ENCODE measurements at places on chromosomes 3 and 15. TPM values are rescaled to one million over a fixed set of nuclear protein-coding genes. Genes with fewer than 3 reads are reported as not detected.

MRAS gene
- not detected for total RNA-seq

RBP2 gene
- total RNA-seq, result not detected

PDZRN3 gene
- total RNA-seq, result not detected

ANKUB1 gene
- total RNA-seq, result not detected

CLDN16 gene
- total RNA-seq, result not detected

TAGLN3 gene
- total RNA-seq, result 0.57 TPM

LMAN1L gene
- total RNA-seq, result 0.15 TPM

CFAP91 gene
- 0.82 TPM for total RNA-seq

GOLGA8R gene
- 0.52 TPM for total RNA-seq

FMN1 gene
- 0.13 TPM for total RNA-seq

SMCO1 gene
- total RNA-seq, result not detected

CELSR3 gene
- total RNA-seq, result 24.4 TPM

SPINT1 gene
- 9.6 TPM for total RNA-seq

LRRN1 gene
- total RNA-seq, result 0.67 TPM

SEMA3G gene
- 0.19 TPM for total RNA-seq

CACNA2D2 gene
- total RNA-seq, result 0.67 TPM

HMCES gene
- 59.5 TPM for total RNA-seq

Data from activated CD8-positive, alpha-beta memory T cell treated with anti-CD3 and anti-CD28 coated beads for 36 hours (primary cell).